Effector memory CD8-positive, alpha-beta T cell (primary cell): ENCODE measurements at places on chromosomes 3 and 15.

DNA sequence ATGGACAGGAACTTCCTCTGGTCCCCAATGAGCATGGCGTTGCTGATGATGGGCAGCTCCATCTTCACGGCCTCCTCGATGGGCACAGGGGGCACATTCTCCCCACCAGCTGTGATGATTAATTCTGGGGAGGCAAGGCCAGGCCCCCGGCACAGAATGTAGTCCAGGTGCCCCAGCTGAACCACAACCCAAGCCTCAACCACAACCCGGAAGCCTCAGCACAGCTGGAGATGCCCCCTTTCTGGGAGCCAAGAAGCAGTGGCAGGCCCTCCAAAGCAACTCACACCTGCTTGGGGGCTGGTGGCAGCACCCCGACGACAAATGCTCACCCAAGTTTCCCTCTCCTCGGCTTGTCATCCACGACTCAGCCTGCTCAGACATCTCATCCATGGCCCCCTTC lies 25.2 kb downstream of the IDH3A start:
- DNase-seq, result no peak

- DNase-seq, result no peak
Measured at GRCh38 chr15:73601451-73602445, 31.4 kb downstream of the NPTN start.

GRCh38 chr3:159938714-159939113 lies 49.9 kb upstream of the IL12A start:
- DNase-seq, result no peak

DNA sequence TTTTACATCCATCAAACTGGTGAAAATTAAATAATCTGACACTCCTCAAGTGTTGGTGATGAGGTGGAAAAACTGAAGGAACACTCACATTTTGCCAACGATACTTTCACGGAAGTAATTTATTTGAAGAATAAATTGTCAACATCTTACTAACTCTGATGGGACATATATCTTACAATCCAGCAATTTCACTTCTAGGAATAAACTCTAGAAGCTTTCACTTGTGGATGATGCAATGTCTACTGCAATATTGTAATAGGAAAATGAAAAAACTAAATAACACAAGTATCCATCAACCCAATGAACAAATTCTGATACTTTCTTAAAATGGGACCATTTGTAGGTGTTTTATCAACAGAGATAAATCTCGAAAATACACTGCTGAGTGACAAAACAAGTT lies 16.2 kb upstream of the LIPC start:
- no peak for DNase-seq

- no peak for DNase-seq
Measured at GRCh38 chr15:42510258-42511006, 15.0 kb downstream of the SNAP23 start.

DNA sequence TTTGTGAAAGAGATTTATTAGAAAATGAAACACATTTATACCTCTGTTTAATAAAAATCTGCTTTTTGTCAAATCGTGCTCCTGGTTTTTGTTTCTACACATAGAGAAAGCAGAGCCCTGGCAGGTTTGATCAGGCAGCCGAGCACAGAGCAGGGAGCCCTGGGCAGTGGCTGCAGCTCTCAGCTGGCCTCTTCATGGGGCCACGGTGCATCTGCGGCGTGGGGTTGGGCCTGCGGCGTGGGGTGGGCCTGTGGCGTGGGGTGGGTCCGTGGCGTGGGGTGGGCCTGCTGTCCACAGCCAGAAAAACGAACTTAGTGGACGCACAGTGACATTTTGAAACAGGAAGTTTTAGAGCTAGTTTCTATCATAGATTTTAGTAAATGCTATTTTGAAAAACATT lies 10.6 kb downstream of the GOLGA6L2 start:
- DNase-seq, result no peak

DNA sequence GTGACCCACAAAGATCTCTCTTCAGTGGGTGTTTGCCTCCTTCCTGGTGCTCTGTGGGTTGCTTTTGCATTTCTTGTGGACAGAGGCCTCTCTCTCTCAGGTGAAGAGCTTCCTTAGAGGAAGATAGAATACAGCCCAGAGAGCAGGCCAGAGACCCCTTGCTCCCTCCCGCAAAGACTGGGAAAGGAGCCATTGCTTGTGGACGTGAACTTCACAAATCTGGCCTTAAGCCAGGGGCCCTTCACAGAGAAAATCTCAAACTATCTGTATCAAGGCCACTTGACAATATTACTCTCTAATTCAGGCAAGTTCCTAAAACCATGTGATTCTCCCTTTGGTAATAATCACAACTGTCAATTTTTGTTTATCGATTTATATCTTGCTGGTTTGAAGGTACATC lies 30.4 kb upstream of the CLK3 start:
- no peak for DNase-seq

GRCh38 chr3:70400194-70400593 lies 87.8 kb upstream of the MDFIC2 start:
- no peak for DNase-seq

GRCh38 chr15:68603216-68603595 lies 24.4 kb downstream of the CORO2B start:
- DNase-seq, result no peak

DNA sequence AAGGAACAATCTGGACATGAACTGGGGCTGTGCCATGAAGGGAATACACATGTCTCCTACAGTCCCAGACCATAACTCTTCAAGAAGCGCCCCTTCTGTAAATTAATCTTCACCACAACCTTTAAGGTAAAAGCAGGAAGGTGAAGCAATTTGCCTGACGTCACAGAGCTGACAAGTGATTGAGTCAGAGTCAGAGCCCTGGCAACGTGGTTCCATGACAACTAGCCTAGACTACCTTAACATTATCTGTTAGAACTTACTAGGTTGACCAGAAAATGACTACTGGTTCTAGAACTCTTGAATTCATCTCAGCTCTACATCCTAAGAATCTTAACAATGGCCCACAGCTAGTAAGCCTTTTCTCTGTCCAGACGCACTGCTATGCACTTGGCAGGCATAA lies 124.6 kb downstream of the NTRK3 start:
- no peak for DNase-seq

DNA sequence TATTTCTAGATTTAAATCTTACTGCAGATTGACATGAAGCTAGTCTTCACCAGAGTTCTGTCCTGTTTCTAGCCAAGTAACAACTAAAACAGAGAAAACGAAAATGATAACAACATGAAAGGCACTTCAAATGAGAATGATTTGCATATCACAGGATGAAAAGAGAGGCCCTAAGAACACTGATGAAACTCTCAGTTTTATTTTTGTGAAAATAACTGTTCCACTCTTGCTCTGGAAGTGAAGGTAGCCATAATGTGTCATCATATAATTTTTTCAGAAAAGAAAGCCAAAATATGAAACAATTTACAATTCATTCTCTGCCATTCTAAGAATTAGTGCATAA lies 274.4 kb downstream of the ADAMTSL3 start:
- no peak for DNase-seq

DNA sequence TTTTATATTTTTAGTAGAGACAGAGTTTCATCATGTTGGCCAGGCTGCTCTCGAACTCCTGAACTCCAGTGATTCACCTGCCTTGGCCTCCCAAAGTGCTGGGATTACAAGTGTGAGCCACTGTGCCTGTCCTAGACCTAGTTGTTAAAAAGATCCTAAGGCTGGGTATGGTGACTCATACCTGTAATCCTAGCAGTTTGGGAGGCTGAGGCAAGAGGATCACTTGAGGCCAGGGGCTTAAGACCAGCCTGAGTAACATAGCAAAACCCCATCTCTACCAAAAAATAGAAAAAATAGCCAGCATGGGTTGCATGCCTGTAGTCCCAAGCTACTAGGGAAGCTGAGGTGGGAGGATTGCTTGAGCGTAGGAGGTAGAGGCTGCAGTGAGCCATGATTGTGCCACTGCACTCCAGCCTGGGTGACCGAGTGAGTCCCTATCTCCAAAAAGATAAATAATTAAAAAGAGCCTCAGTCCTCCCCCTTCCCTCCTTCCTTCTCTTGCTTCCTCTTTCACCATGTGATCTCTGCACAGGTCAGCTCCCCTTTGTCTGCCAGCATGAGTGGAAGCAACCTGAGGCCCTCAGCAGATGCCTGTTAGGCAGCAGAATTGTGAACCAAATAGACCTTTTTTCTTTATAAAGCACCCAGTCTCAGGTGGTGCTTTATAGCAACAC lies 9.8 kb upstream of the FNDC3B start:
- DNase-seq, result no peak

DNA sequence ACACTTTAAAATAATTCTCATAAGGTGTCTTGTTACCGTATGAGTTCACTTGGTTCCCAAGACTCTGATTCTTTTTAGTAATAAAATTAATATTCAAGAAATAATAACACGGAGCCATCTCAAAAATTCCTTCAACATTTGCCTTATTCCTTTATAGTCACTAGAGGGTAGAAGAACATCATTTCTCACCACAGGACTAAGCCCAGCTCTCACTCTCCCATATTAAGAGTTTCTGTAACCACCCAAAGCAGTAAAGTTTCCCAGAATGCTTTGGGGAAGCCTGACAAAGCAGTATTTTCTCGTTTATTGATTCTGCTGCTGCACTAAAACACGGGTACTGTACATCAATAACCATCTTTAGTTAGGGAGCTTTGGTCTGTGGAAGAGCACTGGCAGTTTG lies 114.9 kb downstream of the MCTP2 start:
- DNase-seq, result no peak

DNA sequence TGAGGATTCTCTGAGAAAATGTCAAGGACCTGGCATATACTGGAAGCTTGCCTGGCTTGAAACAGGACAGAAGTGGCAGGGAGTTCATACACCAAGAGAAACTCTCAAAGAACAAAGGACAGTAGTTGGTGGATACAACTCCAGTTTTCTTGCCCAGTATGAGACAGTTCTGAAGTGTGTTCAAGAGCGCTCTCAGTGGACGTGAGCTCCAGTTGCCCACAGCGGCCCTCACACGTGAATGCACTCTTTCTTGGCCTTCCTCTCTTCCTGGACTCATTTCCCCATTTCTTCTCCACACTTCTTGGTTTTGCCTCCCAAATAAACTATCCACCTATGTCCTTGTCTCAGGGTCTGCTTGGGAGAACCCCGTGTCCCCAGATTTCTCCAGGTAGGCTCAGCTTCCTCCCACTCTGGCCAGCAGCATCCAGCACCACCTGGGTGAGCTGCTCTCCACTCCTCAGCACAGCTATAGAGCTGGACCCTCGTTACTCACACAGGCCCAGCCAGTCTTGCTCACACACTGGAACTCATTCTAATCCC lies 54.5 kb downstream of the DCLK3 start:
- DNase-seq, result no peak

DNA sequence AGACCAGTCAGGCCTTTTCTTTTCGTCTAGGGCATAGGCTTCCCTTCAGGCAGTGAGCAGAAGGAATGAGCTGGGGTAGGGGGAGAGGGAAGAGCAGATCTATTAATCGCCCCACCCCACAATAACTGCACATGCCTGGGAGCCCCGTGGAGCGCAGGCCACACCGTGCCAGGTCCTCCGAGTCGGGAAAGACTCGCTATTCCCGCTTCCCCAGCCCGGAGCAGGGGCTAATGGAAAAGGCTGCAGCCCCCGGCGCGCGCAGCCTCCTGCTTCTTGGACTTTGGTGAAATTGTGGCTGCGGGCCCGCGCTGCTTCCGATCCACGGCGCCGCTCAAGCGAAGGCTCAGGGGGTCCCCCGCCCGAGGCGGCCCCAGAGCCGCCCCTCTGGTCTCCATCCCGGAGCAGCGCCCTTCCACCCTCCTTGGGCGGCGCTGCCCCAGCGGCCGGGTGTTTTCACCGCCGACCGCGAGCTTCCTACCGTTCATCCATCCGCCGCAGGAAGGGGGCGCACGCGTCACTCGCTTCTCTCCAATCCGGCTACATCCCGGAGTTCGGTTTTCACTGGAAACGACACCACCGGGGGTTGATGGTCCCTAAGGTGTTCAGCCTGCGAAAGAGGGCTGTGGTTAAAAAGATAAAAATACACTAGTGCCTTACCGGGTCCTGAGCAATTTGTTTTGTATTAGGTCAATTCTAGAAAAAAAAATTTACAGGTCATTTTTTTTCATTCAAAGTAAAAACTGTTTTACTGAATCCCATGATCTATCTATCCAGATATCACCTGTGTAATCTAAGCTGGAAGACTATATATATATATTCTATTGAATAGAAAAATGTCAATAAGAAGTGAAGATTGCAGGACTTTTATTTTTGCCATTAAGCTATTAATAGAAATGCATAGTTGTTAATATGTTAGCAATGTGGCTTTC lies 4.4 kb upstream of the SYNM start:
- DNase-seq, result no peak

DNA sequence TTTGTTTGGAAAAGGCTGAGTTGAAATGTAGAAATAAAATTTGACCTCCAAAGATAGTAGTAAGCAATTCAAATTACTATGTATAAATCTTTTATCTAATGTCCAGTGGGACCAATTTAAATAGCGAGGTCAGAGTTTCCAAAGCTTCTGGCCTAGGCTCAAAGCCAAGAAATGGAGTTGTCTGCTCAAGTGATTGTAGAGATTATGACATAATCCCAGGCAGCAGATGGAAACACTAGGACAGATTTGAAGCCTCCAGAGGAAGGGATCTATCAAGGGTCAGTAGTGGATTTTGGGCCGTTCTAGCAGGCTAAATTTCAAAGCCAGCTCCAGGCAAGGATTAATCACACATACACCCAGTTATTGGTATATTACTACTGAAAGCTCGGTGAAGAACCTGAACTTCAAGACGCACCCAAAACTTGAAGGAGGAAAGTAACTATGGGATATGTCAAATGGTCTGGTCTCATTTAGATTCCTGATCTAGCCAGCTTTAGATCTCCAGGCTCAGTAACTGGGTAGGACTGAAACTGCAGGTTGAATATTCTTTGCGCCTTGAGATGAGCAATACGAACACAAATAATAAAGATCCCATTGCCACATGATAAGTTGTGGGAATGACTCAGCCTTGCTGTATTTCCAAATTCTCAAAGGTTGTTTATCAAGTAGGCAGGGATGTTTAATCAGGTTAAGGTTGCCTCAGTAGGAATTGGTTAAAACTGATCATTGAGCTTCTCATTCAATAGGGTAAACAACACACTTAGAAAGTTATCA lies 30.9 kb upstream of the ARRDC4 start:
- DNase-seq, result no peak

GRCh38 chr3:131279577-131279976 lies 102.0 kb upstream of the NUDT16 start:
- DNase-seq, result no peak

GRCh38 chr15:33354411-33354810 lies 43.6 kb downstream of the RYR3 start:
- DNase-seq, result no peak

DNA sequence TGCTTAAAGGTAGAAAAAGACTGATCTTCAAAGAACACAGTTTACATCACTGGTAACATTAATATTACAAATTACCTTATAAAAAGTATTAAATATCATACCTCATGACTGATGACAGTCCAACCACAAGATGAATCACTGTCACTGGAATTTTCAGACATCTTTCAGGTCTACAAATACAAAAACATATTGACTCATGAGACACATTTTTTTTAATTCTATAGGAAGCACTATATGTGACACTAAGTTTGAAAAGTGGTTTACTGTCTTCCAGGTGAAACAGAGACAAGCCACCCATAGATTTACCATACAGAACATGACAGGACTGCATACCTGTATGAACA lies 18.9 kb downstream of the CCPG1 start:
- DNase-seq, result no peak
